GM12865 (cell line): ENCODE measurements at places on chromosomes 1 and 21.

DNA sequence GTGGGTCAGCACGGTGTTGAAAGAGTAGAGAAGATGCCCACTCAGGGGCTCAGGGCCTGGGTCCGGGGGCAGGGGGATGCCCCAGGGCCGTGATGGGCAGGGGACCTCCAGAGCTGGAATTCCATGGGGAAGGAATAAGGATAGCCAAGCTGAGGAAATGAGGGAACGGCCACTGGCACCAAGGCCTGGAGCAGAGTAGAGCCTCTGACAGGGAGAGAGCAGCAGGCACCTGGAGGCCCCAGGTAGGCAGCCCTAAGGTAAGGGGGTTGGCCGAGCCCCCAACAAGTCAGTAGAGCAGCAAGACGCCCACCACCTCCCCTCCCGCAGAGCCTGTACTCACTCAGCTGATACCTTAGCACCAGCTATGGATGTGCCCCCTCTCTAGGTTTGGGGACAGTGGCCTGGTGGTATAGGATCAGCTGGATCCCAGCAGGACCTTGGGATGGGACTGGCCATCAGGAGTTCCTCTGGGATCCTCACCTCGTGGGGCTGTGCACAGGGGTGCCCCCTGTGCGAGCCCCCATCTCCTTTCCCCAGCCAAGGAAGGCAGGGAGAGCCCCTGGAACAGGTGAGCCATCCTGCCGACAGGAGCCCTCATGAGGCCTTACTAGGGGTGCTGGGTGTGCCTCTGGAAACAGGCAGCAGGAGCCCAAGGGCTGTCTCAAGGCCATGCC is 21.0 kb upstream of the ARF1 start:
- no peak for DNase-seq

- no peak for DNase-seq
These were observed 18.5 kb downstream of the ETS2 start for GRCh38 chr21:38824124-38824822.

GRCh38 chr1:97451046-97451826 is 469.6 kb downstream of the DPYD start:
- no peak for DNase-seq

DNA sequence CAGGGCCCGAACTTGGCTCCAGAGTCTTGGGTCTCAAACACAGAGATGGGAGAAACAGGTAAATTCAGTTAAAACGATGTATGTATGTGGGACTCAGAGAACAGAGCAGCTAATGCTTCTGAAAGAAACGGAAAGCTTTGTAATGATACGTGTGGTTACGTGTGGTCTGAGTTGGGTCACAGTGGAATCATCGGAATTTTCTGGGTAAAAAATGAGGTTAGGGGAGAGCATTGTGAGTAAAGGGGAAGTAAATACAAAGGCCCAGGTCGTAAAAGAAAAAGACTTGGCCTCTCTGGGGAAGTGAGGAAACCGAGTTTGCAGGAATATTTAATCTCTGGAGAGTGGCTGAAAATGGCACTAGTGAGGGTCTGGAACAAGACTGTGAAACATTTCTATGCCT is 8.3 kb downstream of the NHLH2 start:
- DNase-seq, result no peak

DNA sequence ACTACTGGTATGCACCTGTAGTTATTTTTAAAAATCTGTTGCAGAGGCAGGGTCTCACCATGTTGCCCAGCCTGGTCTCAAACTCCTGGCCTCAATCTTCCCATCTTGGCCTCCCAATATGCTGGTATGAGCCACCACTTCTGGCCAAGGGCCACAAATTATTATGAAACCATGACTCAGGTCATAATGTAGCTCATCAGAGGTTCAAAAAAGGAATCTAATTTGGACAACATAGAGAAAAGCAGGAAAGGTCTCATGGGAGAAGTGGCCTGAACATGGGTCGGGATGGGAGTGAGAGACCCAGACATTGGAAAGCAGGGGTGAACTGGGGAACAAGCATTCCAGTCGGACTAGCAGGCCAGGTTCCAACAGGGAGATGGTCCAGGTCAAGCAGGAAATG is 45.2 kb upstream of the C1orf198 start:
- no peak for DNase-seq
